ENCODE measurements at places on chromosomes 5 and 9.

DNA sequence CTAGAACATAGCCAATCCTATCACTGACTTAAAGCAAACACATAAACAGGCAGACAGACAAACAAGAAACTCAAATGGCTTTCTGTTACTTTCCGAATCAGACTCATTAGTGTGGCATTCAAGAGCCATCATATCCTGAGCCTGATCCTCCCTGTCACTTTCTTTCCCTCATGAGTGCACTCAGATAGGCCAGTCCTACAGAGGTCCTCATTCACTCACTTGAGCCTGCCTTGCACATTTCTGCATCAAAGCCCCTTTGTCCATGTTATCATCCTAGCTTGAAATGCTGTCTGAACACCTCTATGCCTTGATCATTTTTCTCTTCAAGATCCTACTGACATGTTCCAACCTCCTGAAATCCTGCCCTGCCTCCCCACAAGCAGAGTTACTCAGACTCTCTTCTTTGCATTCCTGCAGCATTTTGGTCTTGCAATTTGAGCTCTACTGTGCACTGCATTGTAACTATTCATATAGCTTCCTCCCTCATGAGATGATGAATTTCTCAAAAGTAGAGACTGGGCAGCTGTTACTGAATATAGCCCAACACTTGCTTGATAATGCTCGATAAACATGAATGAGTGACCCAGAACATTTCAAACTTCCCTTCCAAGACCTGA lies 126.9 kb downstream of the PALM2AKAP2 start:
- DNase-seq, result no peak

GRCh38 chr5:66929995-66930394 lies 266.6 kb downstream of the CD180 start:
- DNase-seq, result no peak

GRCh38 chr5:179504600-179505396 lies 45.6 kb upstream of the RUFY1 start:
- DNase-seq, result no peak

DNA sequence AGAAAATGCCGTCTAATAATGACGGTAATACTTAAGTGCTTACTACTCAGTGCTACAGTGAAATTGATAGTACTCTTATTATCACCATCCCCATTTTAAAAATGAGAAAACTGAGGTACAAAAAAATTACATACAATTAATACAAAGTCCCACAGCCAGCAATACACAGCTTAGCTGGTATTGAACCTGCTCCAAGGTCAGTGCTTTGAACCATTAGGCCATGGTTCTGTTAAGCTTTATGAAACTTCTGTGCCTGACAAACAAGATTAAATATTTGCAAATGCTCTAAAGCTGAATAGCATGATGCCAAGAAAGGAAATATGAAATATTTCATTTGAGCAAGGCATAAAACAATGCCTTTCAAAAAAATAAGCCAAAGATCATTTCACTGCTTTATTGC lies 357.2 kb downstream of the ARRDC3 start:
- DNase-seq, result no peak

GRCh38 chr5:5497152-5497788 lies 74.8 kb downstream of the ICE1 start:
- peak; percentile 28 for DNase-seq

GRCh38 chr5:150457562-150458240 lies 8.2 kb upstream of the RPS14 start:
- DNase-seq, result no peak

DNA sequence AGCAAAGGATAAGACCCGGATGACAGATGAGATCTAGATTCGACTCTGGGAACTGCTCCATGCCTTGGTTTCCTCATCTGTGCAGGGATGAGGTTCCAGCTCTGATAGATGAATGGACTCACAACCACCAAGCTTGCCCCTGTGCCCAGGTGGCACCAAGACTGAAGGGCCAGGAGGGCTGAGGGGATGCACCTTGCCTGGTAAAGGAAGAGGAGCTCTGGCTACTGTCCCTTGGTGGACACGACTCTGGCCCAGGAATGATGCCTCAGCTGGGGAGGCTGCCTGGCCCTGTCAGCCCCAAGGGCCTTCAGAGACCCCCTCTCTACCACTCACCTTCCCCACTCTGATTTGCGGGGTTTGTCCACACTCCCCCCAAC lies 24.9 kb upstream of the ANXA6 start:
- no peak for DNase-seq
